ENCODE measurements at places on chromosomes 2 and 18. TPM values are rescaled to one million over a fixed set of nuclear protein-coding genes. Genes with fewer than 3 reads are reported as not detected.

IL37 gene
- total RNA-seq = not detected

DTNA gene
- total RNA-seq = 208 TPM

DRC1 gene
- 0.13 TPM for total RNA-seq

GALNT14 gene
- total RNA-seq = 0.48 TPM

SH3RF3 gene
- 11.2 TPM for total RNA-seq

Measured in cardiac septum (tissue), 1 donor.